CD4-positive, alpha-beta T cell (primary cell): ENCODE measurements at places on chromosomes 2 and 18.

GRCh38 chr18:24764766-24765165 is 304.3 kb downstream of the HRH4 start:
- DNase-seq: no peak

DNA sequence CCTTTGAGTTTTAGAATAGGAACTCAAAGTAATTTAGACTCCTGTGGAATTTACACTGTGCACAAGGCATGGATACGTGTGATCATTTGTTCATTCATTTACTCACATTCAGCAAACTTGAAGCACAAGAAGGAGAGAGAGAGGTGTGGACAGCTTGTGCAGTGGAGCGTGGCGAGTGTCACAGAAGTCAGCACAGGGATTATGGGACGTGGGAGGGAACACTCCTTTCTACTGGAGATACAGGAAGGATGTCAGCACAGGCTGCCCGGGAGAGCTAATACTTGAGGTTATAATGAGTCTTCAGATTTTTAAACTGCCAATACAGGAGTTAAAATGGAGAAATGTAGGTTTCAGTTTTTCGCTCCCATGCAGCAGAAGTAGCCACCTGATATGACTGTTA is 7.0 kb downstream of the FAM228A start:
- no peak for DNase-seq

DNA sequence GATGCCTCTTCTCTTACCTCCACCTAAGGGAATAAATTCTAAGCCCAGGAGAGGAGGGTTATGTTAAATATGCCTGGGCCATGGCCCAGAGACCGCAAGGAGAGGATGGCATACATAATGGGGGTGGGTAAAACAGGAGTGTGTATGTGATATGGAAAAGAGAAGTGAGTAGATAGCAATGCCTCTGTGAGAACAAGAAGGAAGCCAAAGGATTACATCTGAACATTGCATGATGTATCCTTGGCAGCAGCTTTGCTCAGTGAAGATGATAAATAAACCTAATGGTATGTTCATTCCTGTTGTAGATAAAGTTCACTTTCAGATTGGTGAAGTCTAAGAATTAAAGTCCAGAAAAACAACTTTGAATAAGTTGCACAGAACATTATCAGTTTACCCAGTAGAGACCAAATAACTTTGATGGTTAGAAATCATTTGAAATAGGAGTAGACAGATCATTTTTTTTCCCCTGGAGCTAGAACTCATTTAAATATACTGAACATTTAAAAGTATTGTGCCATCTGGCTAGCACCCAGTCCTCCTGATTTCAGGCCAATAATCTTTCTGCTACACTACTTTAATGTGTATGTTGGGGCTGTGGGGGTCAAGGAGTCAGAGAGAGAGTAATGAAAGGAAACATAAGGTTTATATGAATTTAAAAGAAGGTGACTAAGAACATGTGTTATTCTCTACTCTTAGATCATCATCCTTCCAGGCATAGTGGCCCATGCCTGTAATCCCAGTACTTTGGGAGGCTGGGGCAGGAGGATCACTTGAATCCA is 231.7 kb downstream of the PARD3B start:
- no peak for DNase-seq

- no peak for DNase-seq
These were observed 172.2 kb downstream of the SUCLG1 start for GRCh38 chr2:84286878-84287277.

DNA sequence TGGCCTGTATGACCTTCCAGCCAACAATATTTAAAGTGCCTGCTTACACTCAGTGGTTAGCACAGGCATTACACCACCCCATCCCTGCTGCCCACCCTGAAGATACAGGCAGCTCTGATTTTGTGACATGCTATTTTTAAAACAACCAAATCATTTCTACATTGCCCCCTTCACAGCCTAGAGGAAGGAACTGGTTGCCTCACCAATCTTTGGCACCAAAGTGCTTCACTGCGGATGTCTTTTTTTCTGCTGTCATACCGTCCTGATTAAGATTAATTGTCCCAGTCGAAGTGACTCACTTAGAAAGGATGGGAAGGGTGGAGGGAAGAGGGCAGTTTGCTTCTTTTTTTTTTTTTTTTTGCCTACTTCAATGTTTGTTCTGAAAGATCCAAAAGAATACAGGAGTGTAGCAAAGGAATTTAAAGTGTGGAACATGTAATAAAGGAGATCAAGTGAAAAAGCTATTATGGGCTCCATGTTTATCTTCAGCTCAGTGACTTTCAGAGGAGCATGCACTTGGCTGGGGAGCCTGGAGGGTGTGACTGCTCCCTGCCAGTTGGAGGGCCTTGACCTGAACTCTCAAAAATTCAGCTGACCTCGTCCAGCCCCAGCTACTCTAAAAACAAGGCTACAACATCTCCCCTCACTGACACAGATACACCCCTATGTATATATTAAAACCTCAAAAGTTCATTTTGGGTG is 501.1 kb upstream of the TNP1 start:
- DNase-seq: no peak

DNA sequence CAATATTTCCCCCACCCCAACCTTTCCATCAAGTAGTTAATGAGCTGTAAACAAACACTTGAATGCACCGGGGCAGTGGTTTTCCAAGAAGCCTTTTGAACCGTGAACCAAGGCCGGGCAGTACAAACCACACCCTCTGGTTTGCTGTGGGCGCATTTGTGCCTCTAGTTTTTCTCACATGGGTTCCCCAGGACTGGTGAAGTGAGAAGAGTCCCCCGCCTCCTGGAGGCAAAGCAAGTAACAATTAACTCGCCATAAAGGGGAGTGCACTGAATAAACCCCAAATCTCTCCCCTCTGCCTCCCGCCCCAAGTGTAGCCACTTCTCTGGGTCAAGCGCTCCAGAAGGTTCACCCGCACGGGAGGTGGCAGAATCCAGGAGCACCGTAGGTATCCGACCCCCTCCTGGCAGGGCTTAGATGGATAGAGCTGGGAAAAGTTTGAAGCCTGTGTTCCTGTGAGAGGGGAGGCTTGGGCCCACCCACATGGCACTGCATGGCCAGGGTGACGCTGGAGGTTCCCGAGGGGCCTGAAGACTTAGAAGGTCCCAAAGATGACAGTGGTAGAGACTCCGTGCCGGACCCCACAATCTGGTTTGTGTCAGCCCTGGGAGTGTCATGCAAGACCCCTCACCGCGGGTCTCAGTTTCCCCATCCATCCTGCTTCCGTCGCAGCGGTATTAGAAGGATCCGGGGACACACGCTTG is 182.2 kb downstream of the SMAD2 start:
- no peak for DNase-seq

DNA sequence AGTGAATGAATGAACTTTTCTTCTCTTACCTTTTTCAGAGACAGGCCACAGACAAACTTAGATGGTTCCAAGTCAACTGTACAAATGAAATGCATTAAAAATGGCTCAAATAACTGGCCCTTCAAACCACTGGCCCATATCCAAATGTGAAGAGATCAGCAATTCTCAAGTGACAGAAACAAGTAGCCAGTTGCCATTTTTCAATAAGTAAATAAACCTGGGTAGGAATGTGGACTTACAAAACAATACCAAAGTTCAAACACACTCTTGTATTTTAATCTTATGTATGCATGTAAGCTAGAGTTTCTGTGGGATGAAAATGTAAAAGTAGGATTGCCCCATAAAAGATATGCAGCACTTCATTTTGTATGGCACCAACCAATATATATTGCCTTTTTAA is 129.2 kb downstream of the MEP1B start:
- DNase-seq: no peak

DNA sequence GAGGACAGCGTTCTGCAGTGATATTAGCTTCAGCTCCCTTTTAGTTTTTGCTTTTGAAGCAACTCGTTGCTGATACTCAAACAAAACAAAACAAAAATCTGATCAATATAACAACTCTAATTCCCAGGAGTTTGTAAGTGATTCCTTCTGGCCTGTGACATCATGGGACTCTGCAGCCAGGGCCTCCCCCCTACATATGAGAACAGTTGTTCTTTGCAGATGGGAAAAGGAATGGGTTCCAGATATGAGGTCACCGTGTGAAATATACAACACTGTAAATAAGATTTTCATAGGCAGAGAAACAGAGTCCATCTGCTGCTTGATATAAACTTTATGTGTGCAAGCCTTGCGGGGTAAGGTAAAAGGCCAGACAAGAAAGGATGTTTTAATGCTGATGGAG is 56.7 kb downstream of the DIS3L2 start:
- no peak for DNase-seq

- DNase-seq: no peak
These were observed 261.1 kb downstream of the GALNT13 start for GRCh38 chr2:154132827-154133226.

DNA sequence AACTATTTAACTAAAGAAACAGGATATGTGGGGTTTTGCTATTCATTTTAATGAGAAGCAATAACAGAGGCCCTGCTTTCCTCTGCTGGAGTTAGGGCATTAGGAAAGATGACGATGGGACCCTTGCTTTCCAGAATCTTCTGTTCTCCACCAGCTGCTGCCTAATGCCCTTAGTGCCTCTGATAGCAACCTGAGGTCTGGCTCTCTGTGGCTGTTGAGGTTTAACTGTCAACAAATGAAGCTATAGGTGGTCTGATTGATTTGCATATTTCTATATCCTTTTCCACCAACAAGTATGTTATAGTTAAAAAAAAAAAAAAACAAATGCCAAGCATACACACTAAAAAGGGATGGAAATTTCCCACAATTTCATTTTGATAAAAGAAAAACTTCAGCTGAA is 115.1 kb upstream of the NCK2 start:
- no peak for DNase-seq

- DNase-seq: peak; percentile 54
These were observed 95.5 kb upstream of the SNTG2 start for GRCh38 chr2:855177-855576.

DNA sequence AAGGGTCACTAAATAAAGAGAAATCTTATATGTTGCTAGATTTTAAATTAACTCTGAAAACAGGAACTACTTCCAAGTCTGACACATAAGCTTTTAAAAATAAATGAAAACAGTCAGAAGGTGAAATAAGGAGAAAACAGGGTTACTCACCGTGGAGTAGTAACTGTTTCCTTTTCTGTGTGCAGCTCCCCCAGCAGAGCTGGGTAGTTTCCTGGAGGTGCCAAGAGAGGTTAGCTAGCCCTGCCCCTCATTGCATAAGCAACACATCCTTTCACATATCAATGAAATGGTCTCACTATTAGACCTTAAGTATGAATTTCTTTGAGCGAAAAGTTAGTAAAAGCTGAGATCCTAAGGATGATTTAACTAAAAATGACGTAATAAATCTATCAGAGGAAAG is 54.0 kb upstream of the GPR75 start:
- DNase-seq: no peak

- no peak for DNase-seq
These were observed 57.1 kb downstream of the TRIB2 start for GRCh38 chr2:12773586-12774394.

- DNase-seq: no peak
These were observed 253.4 kb downstream of the ETAA1 start for GRCh38 chr2:67650291-67651133.

DNA sequence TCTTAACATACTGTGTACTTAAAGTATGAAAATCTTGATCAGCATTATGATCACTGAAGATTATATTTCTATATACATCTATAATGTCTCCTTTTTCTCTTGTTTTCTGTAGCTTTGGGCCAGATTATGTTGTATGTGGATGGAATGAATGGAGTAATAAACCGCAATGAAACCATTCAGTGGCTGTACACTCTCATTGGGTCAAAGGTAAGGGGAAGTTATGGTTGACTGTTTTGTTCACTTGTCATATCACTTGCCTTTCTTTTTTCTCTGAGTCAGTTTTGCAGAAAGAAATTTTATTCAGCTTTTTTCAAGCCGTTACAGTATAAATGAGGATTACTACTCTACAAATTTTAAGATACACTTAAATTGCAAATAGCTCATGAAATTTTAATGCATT is 252.5 kb downstream of the TPGS2 start:
- DNase-seq: no peak

DNA sequence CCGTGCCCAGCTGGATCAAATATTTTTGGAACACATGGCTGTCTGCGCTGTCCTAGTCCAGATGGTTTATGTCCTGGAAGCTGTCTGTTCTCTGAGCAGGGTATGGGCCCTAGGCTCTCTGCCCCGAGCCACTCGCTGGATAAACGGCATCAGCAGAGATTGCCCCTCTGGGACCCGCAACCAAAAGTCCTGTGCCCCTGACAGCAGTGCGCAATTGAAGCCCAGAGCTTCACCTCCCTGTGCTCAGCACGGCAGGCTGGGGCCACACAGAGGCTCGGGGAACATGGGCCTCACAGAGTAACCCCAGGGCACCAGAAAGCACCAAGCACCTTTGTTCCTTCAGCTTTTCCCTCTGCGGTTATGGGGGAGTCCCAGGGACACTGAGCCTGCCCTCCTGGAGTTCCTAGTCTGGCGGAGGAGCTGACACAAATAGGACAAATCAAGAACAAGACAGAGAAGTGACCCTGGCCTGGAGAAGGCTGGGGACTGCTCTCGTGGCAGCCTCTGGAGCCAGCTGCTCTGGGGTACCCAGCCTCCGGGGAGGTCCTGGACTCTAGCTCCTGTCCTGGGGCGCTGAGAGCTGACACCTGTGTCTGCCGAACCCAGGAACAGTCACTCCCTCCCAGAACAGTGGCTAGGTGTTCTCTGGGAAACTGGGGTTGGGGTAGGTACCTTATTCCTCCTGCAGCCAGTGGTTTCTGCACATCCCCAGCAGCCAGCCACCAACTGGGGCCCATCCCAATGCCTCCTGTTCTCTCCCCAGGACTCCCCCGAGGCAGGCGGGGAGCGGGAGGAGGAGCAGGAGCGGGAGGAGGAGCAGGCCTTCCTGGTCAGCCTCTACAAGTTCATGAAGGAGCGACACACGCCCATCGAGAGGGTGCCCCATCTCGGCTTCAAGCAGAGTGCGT is 12.3 kb downstream of the ARID5A start:
- no peak for DNase-seq

DNA sequence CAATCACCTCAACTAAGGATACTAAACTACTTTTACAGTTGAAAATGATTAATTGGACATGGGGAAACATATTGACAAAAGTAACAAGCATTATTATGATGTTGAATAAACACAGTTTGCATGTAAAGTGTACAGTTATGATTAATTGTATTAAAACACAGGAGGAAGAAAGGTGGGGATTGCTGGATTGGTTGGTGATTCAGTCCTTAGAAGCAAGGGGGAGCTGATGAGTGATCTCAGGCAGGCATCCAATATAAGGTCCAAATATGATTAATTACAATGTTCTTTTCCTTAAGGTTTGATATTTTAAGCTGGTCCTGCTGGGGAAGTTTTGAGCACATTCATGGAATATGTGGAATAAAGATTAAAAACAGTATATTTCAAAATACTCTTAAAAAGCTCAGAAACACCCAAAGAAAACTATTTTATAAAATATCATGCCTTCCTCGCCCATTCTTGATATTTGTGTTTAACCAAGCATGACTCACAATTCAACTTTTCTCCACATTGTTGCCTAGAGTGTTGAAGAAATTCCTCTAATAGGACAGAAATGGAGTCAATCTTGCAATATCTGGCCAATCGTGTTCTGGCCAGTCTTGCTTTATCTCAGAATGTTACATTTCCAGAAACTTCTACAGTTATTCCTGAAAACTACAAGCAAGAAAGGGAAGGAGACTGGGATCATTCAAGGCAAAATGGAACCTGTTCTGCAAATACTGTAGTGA is 268.2 kb downstream of the RPIA start:
- no peak for DNase-seq
